ENCODE measurements at places on chromosomes 5 and 9.

DNA sequence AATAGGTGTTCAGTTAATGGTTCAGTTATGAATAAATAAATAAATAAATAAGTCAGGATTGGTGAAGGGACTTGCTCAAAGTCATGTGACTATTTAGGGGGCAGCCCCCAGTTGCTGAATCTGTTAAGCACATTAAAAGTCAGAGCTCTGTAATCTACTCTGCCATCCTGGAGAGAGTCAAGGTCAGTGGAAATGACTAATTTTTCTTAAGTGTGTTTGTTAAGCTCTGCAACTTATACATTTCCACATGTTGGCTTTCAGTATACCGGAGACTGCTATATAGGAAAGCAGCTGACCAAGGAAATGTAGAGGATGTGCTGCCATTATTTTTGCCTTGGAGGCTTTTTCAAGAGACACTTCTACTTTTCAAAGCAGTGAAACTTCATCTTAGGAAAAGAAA is 57.9 kb downstream of the KIAA1958 start:
- DNase-seq = no peak

DNA sequence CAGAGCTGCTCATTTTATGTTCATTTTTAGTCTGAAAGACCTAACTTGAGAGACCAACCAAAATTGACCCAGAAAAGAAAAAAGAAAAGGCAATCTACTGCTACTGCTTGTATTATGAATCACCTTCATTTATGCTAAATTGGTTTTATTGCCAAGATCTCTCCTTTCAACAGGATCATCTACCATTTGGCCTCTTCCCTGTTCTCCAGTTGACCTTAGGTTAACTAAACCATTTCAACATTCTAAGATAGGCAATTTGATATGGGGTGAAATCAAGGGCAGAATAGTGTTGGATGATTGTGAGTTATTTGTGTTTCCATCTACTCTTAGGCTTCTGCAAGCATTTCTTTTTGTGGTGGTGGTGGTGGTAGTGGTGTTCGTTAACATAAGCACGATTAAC is 48.3 kb upstream of the POU4F3 start:
- DNase-seq = no peak

DNA sequence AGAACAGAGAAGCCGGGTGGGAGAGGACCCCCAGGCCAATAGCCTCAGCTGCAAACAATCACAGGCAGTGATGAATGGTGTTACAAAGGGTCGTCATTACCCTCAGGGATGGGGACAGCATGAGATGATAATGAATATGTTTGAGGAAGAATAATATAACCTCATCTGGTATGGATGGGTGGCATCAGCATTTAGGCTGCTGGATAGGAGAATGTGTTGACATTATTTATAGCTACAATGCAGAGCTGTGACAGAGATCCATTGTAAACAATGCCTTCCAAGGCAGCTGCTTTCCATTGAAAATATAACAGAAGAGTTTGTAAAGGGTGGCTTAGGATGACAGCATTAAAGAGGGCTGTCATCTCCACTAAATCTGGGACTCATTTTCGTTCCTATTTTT is 365.5 kb downstream of the KCNN2 start:
- DNase-seq = no peak

GRCh38 chr9:34651321-34651720 is 664 bp upstream of the IL11RA start:
- DNase-seq = no peak
